Ovary (tissue), 10 donors: ENCODE measurements at places on chromosomes 1 and 21. TPM values are rescaled to one million over a fixed set of nuclear protein-coding genes. Genes with fewer than 3 reads are reported as not detected.

The TDRD10 gene
- 4.1 TPM for polyA plus RNA-seq

The MFAP2 gene
- polyA plus RNA-seq: 70.8 TPM

The C1orf167 gene
- 4.4 TPM for polyA plus RNA-seq

The ADAMTS4 gene
- 19.4 TPM for polyA plus RNA-seq

The SLFNL1 gene
- 0.23 TPM for polyA plus RNA-seq

The MYBPH gene
- not detected for polyA plus RNA-seq

The OPTC gene
- not detected for polyA plus RNA-seq

The C1orf87 gene
- 4.4 TPM for polyA plus RNA-seq

DNA sequence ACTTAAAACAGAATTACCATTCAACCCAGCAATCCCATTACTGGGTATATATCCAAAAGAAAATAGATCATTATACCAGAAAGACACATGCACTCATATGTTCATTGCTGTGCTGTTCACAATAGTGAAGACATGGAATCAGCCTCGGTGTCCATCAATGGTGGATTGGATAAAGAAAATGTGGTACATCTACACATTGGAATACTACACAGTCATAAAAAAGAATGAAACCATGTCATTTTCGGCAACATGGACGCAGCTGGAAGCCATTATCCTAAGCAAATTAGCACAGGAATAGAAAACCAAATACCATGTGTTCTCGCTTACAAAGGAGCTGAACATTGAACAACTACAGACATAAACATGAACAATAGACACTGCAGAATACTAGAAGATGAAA lies 244.8 kb upstream of the PROX1 start:
- H3K36me3 ChIP-seq: no peaks in the 10 kb centered on the region
- no peaks in the 10 kb centered on the region for H3K27me3 ChIP-seq
- no peak for DNase-seq
- H3K4me3 ChIP-seq: no peak overlapping the region
- no peaks in the 10 kb centered on the region for H3K4me1 ChIP-seq

DNA sequence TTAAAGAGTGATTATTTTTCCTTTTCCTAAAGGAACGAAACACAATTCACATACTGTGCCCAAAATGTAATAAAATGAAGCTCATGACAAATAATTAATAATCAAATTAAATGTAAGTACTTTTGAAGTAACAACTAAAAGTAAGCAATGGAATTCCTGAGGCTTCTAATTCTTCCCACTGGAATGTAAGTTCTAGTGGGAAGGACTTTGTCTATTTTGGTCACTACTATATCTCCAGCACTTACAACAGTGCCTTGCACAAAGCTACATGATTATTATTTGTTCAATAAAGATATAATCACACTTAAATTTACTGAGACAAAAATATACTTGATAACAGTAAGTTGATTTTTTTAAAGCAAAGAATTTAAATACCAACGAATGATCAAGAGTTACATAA lies 128.8 kb downstream of the COQ8A start:
- DNase-seq: no peak
- no peak overlapping the region for H3K27ac ChIP-seq
- no peaks in the 10 kb centered on the region for H3K27me3 ChIP-seq
- H3K4me3 ChIP-seq: no peak overlapping the region

GRCh38 chr1:172588296-172589291 lies 55.6 kb downstream of the SUCO start:
- H3K4me3 ChIP-seq: no peak overlapping the region
- H3K27me3 ChIP-seq: no peaks in the 10 kb centered on the region

DNA sequence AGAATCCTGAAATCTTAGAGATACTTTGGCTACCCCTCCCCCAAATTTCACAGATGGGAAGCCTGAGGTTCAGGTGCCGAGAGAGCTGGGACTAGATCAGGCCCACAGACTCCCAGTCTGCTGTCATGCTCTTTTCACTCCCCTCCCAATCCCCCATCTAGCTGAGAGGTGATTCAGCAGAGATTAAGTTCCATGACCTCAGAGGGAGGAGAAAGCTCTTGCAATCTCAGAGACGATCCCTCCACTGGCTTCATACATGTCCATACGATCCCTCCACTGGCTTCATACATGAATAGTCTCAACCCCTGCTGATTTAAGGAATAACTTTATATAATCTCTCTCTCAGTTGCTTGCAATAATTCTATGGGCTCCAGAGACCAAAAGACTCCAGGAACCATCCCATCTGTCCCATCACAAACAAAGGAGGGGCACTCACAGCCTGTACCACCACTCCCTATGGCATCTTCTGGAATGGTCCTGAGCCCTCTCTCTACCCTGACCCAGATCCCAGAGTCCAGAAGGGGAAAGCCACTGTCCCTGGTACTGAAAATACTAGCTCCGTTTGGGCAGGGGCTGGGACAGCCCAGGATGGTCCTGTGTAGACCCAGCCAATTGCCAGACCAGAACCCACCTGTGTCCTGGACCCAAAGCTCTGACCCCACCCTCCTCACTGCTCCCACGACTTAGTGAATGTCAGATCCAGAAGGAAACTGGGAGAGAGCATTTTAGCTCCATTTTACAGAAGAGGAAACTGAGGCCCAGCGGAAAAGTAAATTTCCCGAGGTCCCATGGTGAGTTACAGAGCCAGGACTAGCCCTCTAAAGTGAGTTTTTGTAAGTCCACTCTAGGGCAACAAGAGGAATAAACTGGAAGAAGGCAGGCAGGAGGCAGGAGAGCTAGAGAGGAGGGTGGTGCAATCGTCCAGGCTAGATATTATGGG lies 27.1 kb downstream of the RIMS3 start:
- H3K4me3 ChIP-seq: no peak overlapping the region
- H3K36me3 ChIP-seq: no peaks in the 10 kb centered on the region
- DNase-seq: no peak
- no peaks in the 10 kb centered on the region for H3K27me3 ChIP-seq

DNA sequence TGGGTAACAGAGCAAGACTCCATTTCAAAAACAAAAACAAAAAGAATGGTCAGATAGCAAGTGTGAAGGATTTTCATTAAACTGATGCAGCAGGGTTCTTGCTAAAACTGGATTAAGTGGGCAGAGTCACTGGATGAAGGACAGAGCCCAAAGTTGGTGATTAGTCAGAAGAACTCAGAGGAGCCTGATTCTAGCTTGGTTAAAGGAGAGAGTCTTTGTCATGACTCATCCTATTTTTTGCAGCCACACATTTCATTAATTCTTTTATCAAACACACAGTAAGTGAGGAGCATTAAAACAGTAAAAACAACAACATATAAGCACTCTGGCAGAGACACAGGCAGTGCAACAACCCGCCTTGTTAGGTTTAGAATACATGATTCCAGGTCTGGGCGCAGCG lies 56.0 kb upstream of the EDARADD start:
- H3K27me3 ChIP-seq: no peaks in the 10 kb centered on the region
- DNase-seq: no peak
- H3K4me3 ChIP-seq: no peak overlapping the region
- no peak overlapping the region for H3K27ac ChIP-seq
- no peaks in the 10 kb centered on the region for H3K36me3 ChIP-seq

- no peaks in the 10 kb centered on the region for H3K27me3 ChIP-seq
- H3K36me3 ChIP-seq: no peaks in the 10 kb centered on the region
- no peak for DNase-seq
- no peak overlapping the region for H3K27ac ChIP-seq
- H3K4me3 ChIP-seq: no peak overlapping the region
- H3K4me1 ChIP-seq: no peaks in the 10 kb centered on the region
Measured at GRCh38 chr21:20443558-20444155, 554.6 kb upstream of the NCAM2 start.

- peak overlapping the region; percentile 53 for H3K27ac ChIP-seq
- no peak for DNase-seq
- no peaks in the 10 kb centered on the region for H3K27me3 ChIP-seq
- H3K4me1 ChIP-seq: peaks cover 74% of the 10 kb centered on the region
- H3K4me3 ChIP-seq: no peak overlapping the region
Measured at GRCh38 chr1:54331843-54332463, 74.2 kb downstream of the SSBP3 start.

GRCh38 chr21:37087188-37087587 lies 14.1 kb downstream of the TTC3 start:
- H3K4me1 ChIP-seq: peaks cover 8% of the 10 kb centered on the region
- no peak for DNase-seq
- H3K36me3 ChIP-seq: no peaks in the 10 kb centered on the region
- H3K27me3 ChIP-seq: no peaks in the 10 kb centered on the region
- H3K4me3 ChIP-seq: no peak overlapping the region
- no peak overlapping the region for H3K27ac ChIP-seq

- peaks cover 3% of the 10 kb centered on the region for H3K4me1 ChIP-seq
- no peak overlapping the region for H3K27ac ChIP-seq
- H3K27me3 ChIP-seq: no peaks in the 10 kb centered on the region
- no peak overlapping the region for H3K4me3 ChIP-seq
Measured at GRCh38 chr21:45041351-45041805, 33.0 kb upstream of the ADARB1 start.

DNA sequence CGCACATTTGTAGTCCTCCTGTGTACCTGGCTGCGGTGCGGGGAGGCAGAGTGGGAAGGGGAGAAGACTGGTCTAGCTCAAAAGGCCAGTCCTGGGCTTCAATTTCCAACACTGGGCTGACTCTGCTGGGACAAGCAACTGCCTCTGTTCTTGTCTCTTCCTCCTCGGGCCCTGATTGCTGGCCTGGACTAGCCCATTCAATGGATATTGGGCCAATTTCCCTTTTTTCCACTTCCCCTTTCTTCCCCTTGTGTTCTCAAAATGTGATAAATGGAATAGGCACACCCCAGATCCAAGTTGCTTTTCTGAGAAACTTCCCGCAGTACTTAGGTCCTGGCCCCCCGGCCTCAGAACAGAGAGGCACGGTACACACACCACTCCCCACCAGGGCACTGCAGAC lies 48.2 kb downstream of the SPSB1 start:
- H3K4me3 ChIP-seq: no peak overlapping the region
- H3K4me1 ChIP-seq: peaks cover 43% of the 10 kb centered on the region
- H3K36me3 ChIP-seq: no peaks in the 10 kb centered on the region

DNA sequence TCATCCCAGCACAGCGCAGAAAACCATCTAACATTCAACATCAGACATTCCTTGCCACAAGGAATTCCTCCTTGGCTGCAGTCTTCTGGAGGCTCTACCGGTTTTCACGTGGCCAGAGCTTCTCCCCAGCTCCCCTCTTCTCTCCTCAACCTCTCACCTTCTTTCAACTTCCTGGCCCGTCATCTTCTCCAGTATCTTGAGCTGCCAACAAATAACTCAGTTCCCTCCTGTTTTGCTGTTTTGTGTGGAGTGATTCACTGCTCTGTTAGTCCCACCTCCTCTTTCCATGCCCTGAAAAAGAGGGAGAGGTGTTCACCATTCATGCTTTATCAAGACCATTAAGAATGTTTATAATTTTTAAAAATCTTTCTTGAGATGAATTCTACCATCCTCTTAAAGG lies 32.6 kb downstream of the PIGM start:
- no peak for DNase-seq
- H3K4me1 ChIP-seq: no peaks in the 10 kb centered on the region
- H3K27me3 ChIP-seq: no peaks in the 10 kb centered on the region
- no peak overlapping the region for H3K27ac ChIP-seq
- H3K4me3 ChIP-seq: no peak overlapping the region

GRCh38 chr1:83746234-83746633 lies 252.7 kb downstream of the TTLL7 start:
- H3K27ac ChIP-seq: no peak overlapping the region
- no peak overlapping the region for H3K4me3 ChIP-seq
- H3K27me3 ChIP-seq: no peaks in the 10 kb centered on the region
- no peaks in the 10 kb centered on the region for H3K36me3 ChIP-seq
- no peak for DNase-seq

- H3K36me3 ChIP-seq: no peaks in the 10 kb centered on the region
- H3K4me3 ChIP-seq: no peak overlapping the region
Measured at GRCh38 chr1:85124091-85124490, 75.8 kb upstream of the MCOLN3 start.

DNA sequence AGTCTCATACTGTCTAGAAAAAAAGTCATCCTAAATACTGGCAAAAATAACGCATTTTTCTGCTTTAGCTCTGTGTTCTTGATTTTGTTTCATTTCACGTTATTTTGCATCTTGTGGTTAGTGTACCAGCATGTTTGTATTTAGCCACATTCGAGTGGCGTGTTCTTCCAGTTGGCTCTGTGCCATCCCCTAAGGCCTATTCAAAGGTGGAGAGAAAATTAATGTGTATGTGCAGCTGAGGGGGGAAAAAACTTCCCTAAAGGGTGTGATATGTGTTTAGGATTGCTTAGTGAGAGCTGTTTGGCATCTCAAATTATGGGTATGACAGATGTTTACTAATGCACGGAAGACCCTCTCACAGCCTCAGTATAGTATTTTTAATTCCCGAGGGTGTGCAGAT lies 12.1 kb downstream of the DNAJC16 start:
- no peaks in the 10 kb centered on the region for H3K36me3 ChIP-seq
- no peak for DNase-seq
- no peaks in the 10 kb centered on the region for H3K4me1 ChIP-seq
- H3K27ac ChIP-seq: no peak overlapping the region
- no peaks in the 10 kb centered on the region for H3K27me3 ChIP-seq
- no peak overlapping the region for H3K4me3 ChIP-seq

DNA sequence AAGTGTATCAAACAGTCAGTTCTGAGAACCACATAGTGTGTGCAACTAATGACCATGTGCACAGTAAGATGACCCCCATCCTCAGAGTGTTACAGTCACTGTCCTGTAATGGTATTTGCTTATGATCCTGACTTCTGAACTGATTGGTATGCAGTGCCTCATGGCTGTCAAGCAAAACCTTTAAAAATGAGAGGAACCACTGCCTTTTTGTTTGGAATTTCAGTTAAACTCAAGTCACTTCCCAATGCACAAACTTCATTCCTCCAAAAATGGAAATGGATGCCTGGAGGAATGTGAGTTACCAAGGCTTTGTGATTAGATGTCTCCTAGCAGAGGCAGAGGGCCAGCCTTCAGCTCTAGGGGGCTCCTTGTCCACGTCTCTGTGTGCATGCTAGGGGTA lies 10.5 kb downstream of the C1orf198 start:
- no peak overlapping the region for H3K4me3 ChIP-seq
- H3K27me3 ChIP-seq: no peaks in the 10 kb centered on the region
- no peaks in the 10 kb centered on the region for H3K36me3 ChIP-seq
- H3K27ac ChIP-seq: no peak overlapping the region
- DNase-seq: no peak
- peaks cover 38% of the 10 kb centered on the region for H3K4me1 ChIP-seq

DNA sequence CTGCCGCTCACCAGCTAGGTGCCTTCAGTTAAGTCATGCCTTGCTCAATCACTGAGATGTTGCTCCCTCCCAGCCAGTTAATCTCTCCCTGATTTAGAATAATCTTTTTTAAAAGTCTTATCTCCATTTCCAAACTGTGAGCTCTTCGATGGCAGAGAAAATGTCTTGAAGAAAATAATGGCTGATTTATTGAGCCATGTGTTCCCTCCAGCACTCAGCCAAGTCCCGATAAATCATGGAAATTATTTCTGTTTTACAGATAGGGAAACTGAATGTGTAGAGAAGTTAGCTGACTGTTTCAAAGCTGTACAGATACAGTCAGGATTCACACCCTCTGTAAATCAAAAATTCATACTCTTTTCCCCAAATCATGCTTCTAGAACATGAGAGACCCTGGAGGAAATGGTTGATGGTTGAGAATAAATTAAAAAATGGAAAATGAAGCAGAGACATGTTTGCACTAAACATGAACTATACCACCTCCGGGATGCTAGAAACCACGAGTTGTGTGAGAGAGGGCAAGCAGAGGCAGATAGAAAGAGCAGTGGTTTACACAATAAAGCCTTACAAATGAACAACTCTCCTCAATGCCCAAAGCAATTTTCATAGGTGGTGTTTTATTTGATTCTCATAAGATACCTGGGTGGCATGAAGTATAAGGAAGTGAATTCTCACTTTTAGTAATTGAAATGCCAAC lies 376.4 kb downstream of the PLPP3 start:
- no peak for DNase-seq
- H3K27me3 ChIP-seq: no peaks in the 10 kb centered on the region
- H3K4me1 ChIP-seq: peaks cover 2% of the 10 kb centered on the region
- no peaks in the 10 kb centered on the region for H3K36me3 ChIP-seq
- H3K4me3 ChIP-seq: no peak overlapping the region

GRCh38 chr1:30087465-30087864 lies 635.9 kb downstream of the MATN1 start:
- no peak for DNase-seq
- H3K4me3 ChIP-seq: no peak overlapping the region
- H3K27ac ChIP-seq: no peak overlapping the region
